LoVo (cell line): ENCODE measurements at places on chromosomes 12 and 14.

- no peak for DNase-seq
Observed at GRCh38 chr12:21438643-21439042, 1.2 kb downstream of the PYROXD1 start.

DNA sequence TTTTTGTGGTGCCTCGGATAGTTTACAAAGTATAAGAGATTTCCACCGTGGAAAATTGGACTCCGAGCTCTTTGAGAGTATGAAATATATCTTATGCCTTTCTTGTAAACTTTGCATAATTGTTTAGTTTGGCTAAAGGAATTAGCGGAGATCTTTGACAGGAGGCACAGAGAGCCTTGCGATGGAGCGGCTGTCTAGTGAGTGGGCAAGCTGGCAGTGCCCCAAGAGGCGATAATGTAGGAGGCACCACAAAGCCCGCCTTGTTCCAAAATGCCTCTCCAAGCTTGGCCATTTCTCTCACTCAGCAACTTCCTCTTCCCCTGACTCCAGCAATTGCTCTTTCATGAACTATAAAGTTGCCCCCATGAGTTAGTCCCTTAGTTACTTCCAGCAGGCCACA lies 270.1 kb upstream of the PRICKLE1 start:
- DNase-seq: no peak

- no peak for DNase-seq
Observed at GRCh38 chr14:90693413-90693812, 122.8 kb downstream of the TTC7B start.

DNA sequence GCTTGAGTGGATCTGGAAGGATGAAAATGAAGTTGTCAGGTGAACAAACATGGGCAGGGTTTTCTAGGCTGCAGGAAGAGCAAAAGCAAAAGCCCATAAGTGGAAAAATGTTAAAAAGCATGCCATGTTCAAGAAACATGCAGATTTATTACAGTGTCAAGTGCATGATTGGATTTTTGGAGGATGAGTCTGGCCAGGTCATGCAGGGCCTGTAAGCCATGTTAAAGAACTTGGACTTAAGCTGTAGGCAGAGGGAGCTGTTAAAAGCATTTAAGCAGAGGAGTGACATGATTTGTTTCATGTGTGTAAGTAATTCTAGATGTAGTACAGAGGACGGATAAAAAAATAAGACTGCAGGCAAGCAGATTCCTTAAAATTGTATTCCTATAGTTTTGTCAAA lies 16.3 kb upstream of the SINHCAF start:
- DNase-seq: no peak

- no peak for DNase-seq
Observed at GRCh38 chr12:111653596-111653995, 32.2 kb downstream of the BRAP start.

DNA sequence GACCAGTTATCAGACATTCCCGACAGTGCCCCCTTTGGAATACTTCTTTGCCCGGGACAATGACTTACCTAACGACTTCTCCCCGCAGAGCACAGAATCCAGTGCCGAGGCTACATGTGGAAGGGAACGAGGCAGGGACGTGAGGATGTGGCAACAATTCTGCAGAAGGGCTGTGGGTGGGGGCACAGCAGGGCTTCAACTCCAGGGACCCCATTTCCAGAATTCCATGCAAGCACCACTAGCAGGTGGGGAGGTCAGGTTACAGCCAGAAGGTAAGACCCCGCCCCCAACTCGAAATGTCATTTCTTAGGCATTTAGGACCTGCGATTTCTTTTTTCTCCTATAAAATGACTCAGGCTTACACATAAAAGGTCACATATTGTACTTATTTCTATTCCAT lies 207.9 kb downstream of the TMEM132C start:
- DNase-seq: no peak

DNA sequence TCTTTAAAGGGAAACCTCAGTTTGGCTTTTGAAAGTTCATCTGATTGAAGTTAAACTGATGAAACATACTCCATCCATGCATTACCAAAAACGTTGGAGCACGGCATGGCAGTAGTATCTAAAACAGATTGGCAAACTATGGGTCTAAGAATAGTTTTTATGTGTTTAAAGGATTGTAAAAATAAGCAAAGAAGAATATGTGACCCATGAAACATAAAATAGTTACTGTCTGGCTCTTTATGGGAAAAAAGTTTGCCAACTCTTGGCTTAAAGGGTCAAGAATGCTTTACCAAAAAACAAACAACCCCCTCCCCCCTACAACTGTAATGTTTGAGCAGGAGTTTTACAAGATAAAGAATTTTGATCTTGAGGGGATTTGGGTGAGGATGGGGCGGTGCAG lies 32.6 kb downstream of the TRAF3 start:
- no peak for DNase-seq

- no peak for DNase-seq
Observed at GRCh38 chr14:25250516-25250915, 200.6 kb upstream of the STXBP6 start.

- DNase-seq: no peak
Observed at GRCh38 chr12:117034701-117035151, 64.5 kb downstream of the TESC start.

DNA sequence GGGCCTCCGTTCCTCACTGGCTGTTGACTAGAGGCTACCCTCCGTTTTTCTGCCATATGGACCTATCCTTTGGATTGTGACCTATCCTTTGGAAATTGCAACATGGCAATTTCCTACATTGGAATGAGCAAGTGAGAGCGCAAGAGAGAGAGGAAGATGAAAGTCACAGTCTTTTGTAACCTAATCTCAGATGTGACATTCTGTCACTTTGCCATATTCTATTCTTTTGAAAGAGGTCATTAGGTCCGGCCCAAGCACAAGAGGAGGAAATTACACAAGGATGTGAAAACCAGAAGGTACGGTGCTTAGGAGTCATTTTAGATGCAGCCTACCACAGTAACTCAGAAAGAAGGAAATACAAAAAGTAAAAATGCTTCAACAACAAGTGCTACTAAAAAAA lies 47.3 kb upstream of the SRP54 start:
- no peak for DNase-seq

GRCh38 chr14:64848239-64848638 lies 31.5 kb downstream of the SPTB start:
- DNase-seq: no peak

GRCh38 chr14:96105926-96106441 lies 66.8 kb downstream of the C14orf132 start:
- peak; percentile 55 for DNase-seq
